ENCODE measurements at places on chromosomes 12 and 14.

DNA sequence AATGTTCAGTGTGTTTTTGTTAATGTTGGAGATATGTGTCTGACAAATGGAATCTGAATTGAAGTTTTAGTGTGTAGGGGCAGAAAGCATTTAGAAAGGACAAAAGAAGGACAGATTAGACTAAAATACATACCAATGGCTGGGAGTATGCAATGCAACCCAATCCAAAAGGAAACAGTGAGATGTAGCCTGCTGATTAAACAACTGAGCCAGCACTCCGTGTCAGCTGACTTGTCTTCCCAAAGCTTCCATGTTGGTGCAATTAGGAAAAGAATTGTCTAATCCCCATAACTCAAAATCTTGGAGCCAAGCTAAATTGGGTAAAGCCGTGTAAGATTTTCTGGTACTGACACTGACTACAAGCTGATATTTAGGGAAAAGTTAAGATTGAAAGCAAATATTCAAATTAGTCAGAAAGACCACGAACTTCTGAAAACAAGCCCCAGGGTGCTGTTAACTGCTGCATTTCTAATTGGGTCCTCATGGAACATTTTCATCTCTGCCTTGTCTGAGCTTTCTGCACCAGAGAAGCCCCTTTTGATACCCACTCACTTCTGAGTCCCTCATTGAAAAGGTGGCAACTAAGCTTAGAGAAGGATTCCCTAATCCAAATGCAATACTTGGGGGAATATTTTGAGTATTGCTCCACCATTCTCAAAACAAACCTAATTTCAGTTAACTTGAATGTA is 109.1 kb downstream of the DAD1 start:
- ATAC-seq: no peak

DNA sequence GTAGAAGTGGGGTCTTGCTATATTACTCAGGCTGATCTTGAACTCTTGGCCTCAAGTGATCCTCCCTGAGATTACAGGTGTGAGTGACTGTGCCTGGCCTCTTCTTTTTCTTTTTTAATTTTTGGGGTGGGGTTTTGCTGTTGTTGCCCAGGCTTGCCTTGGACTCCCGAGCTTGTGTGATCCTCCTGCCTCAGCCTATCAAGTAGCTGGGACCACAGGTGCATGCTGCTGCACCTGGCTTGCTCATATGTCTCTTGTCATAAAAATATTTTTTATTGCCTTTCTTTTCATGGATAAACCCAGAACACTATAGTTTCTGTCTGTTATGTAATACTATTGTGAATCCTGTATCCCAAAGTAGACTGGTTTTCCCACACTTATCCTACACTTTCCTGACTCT is 26.0 kb downstream of the SCYL2 start:
- ATAC-seq: no peak

GRCh38 chr14:32596390-32596789 is 267.3 kb downstream of the AKAP6 start:
- no peak for ATAC-seq

GRCh38 chr12:99140017-99140720 is 495.1 kb downstream of the APAF1 start:
- ATAC-seq: no peak

DNA sequence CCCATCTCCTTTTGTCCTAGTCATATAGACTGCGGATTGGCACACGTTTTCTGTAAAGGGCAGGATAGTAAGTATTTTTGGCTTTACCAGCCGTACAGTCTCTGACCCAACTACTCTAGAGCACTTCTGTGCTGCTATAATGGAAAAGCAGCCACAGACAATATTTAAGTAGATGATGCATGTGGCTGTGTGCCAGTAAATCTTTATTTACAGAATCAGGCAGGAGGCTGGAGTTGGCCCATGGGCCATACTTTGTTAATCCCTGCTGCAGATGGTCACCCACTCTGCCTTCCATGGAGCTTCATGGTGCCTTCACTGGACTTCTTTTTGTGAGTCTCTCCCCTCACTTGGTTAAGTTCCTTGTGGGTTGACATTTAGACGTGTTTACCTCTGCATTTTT is 584.5 kb upstream of the TBX3 start:
- no peak for ATAC-seq

- peak; percentile 94 for ATAC-seq
Measured at GRCh38 chr14:61388173-61388975, 67.0 kb downstream of the PRKCH start.

DNA sequence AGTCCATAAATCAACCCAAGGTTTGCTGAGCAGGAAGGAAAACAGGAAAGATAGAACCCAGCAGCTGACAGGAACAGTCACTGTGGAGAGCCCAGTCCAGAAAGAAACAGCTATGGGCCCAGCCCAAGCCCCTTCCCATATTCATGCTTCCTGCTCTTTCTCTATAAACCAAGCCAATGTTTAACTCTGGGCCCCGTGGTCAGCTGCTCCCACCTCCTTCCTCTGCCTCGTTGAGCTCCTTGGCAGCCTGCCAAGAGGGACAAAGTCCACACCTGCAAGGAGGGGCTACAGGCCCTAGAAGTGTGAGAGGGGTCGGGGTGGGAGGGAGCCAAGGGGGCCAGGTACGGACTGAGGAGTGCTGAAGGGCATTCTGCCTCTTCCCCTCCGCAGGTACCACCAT is 10.0 kb downstream of the SLC6A13 start:
- ATAC-seq: no peak

DNA sequence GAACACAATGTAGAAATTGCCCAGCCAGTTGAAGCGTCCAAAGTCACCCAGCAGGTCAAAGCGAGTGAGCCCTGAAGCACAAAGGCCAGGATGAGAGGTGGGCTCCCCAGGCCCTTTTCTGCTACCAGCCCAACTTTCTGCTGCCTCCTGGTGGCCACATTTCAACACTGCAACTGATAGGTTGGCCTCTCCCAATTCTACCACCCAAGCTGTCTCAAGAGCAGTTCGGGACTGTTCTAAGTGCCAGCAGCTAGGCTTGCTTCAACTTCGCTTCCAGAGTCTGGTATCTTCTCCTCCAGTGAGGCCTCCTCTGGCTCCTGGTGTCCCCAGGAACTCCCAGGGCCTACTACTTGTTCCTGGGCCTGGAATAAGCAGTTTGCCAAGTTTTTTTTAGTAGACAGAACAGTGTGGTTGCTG is 3.4 kb upstream of the DHH start:
- peak; percentile 21 for ATAC-seq

- ATAC-seq: no peak
Measured at GRCh38 chr12:4118601-4119156, 154.9 kb upstream of the CCND2 start.

DNA sequence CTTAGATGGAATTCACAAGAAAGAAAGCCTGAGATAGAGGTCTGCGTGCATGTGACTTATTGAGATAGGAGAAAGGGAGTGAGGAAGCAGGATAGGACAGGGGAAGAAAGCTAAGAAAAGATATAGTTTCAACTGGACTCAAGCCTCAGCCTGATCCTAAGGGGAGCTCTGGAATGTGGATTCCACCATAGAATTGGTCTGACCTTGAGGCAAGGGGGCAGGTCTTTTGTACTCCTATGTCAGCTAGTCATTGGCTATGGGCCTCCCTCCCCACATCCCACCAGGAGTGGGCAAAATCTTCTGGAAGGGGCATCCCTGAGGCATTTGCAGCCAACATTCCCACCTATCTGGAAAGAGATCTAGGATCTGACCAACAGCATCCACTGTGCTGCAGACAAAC is 88.5 kb upstream of the HSPB8 start:
- no peak for ATAC-seq

- ATAC-seq: no peak
Measured at GRCh38 chr12:50132505-50133135, 20.6 kb downstream of the COX14 start.

DNA sequence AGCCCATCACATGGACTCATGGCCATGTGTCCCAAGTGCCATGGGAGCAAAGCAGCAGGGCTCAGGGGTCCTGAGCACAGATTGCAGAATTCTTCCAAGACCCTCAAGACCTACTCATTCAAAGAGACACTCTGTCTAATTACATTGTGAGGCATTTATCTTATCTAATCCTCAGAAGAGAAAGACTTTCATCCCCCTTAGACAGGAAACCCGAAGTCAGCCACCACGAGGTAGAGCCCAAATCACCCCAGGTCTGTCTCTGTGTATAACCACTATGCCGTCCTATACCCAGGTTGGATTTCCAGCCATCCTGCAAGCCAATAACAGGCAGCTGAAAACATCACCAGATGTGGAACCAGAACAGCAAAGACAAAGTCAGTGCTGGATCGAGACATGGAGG is 8.9 kb upstream of the BCL11B start:
- ATAC-seq: no peak

- no peak for ATAC-seq
Measured at GRCh38 chr12:33588725-33589405, 149.2 kb upstream of the SYT10 start.

- no peak for ATAC-seq
Measured at GRCh38 chr14:33279865-33280264, 341.2 kb downstream of the NPAS3 start.

DNA sequence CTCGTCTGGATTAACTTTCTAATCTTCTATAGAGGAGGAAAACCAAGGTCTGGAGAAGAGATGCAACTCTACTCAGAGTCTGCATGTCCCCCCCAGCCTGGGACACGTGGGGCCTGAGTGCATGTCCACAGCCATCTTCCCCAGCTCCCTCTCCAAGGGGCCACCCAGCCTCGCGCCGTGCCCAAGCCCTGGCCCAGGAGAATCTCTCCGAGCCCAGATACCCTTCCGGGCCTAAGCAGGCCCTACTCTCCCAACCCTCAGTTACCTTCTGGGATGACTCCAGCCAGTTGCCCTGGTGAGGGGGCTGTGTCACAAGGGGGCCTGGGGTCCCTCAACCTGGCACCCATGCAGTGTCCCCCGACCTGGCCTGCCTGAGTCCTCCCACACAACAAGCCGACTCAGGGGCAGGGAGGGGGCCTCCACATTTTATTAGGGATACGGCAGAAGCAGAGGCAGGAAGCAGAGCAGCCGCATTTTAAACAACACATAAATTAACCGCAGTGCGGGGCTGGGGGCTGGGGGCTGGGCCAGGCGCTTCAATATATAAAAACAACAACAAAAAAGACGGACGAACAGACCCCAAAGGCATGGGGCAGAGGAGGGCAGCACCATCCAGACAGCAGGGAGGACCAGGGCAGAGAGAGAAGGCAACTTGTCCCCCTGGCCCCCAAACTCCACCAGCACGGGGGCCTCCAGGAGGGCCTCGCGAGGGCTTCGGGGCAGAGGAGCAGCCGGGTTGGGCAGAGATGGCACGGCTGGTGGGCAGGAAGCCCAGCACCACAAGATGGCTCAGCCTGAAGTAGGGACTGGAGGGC is 37.3 kb downstream of the NCKAP5L start:
- ATAC-seq: no peak

DNA sequence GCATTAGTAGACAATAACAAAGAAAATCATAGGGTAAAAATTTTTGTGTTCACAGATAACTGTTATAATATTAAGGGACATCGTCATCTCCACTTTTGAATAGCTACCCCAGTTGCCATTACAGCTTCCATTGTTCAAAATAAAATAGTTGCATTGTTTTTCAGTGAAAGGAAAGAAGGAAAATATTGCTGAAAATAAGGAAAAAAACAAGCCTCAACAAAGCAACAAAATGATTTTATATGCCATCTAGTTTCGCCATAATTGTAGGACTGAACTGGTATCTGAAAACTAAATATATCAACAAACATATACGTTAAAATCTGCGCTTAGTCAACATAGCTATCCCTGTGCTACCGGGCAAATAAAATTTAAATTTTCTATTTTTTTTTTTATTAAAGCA is 3.3 kb downstream of the CDK17 start:
- ATAC-seq: no peak

DNA sequence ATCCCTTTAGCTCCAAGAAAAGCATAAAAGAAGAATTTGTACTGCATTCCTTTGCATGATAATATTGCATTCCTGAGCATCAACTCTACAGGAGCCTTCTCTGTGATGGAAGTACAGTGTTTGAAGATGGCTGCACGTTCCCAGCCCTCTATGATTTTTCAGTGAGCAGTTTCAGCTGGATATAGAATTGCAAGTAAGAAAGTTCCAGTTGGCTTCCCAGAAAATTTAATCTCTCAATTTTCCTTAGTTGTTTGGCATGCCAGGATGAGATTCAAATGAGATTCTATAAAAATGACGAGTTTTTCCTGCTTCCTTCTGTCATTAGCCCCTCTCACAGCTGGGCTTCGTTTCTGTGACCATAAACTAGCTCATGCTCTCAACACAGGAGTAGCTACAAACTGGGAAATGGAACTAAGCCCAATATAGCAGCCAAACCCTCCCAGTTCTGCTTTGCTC is 109.9 kb downstream of the TTC8 start:
- ATAC-seq: no peak

DNA sequence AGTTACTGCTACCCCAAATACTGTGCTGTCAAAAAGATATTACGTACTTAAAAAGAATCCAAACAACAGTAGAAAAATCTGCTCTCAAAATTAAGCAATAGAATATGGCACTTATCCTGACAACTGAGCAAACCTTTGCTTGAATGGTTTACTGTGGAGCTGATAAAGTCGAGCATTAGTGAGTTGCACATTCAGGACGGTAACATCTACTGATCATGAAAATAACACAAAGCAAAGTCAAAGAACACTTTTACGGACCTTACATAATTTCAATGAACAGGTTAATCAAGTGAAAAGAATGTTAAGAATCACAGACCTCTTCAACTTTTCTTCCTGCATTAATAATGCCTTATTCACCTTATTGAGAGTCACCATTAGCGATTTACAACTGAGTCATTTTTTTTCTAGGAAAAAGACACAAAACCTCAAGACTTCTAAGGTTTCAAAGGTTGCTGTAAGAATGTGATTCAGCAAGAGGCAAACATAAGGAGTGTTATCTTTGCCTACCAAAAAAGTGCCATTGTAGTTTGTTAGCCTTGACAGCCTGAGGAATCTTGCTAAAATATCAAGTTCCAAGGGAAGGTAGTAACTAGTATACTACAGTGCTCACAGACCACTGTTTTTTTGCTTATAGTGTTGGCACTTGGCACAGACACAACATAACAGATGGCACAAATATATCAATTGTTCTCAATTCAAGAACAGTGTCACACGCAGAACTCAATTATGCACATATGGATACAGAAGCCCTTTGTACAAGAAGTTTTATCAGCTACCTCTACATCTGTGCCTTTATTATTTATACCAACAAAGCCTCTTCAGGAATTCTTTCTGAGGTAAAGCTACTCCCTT is 334.2 kb upstream of the RPL10L start:
- no peak for ATAC-seq

DNA sequence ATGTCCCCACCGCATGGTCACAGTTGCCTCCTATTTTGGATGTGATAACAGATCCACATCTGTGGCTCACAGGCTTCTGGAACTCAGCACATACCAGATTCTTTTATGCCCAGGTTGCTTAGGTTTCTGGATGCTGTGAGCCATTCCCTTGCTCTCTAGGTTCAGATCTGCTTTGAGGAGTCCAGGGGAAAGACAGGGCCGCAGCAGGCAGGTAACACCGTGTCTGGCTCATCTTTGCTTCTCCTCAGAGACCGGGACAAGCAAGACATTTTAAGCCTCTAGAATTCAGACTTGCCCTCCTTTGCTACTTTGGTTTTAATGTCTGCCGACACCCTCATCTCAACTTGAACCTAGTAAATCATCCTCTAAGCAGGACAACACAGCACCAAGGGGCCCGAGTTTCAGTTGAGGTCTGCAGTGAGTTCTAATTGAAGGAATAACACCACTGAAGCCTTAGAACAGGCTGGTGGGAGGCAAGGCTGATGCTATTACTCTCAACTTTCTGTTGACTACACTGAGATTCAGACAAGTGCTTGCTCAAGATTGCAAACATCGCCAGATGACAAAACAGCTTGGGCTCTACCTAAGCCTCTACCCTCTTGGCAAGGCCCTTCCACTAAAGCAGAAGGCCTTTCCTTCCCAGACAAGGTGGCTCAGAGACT is 55.3 kb downstream of the MDM2 start:
- no peak for ATAC-seq
